Stimulated activated CD4-positive, alpha-beta T cell treated with anti-CD3 and anti-CD28 coated beads, Interleukin-12 subunit alpha, Interleukin-12 subunit beta, amount 100 ng/mL, for 24 hours (primary cell): ENCODE measurements at places on chromosomes 2 and 18.

DNA sequence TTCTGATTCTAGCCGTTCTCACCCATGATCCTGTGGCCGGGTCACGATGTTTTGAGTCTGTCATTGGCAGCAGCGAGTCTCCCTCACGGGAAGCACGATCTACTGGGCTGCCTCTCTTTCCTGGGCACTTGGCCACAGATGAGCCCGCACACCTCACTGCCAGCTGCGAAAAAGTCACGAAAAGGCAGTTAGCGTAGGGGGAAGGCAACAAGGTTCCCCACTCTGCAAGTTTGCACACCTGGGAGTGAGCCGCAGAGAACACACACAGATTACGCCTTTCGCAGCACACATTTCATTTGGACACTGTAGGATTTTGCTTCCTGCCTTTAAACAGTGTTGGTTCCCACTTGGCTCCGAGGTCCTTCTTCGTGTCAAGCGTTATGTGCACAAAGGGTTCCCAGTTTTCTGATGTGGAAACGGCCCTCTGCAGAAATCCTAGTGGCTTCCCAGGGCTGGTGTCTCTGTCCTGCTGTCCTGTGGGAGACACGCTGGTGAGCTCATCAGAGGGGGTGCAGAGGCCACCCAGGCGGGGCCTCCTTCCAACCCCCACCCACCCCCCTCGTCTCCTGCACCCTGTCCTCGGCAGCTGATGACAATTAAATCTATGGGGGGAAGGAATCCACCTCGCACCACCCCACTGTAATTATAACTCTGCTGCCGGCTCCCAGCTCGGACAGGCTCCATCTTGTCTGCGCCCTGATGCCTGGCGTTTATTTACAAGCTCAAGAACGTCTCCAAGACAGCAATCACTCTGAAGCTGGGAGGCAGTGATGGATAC is 157.3 kb upstream of the SALL3 start:
- DNase-seq = no peak

DNA sequence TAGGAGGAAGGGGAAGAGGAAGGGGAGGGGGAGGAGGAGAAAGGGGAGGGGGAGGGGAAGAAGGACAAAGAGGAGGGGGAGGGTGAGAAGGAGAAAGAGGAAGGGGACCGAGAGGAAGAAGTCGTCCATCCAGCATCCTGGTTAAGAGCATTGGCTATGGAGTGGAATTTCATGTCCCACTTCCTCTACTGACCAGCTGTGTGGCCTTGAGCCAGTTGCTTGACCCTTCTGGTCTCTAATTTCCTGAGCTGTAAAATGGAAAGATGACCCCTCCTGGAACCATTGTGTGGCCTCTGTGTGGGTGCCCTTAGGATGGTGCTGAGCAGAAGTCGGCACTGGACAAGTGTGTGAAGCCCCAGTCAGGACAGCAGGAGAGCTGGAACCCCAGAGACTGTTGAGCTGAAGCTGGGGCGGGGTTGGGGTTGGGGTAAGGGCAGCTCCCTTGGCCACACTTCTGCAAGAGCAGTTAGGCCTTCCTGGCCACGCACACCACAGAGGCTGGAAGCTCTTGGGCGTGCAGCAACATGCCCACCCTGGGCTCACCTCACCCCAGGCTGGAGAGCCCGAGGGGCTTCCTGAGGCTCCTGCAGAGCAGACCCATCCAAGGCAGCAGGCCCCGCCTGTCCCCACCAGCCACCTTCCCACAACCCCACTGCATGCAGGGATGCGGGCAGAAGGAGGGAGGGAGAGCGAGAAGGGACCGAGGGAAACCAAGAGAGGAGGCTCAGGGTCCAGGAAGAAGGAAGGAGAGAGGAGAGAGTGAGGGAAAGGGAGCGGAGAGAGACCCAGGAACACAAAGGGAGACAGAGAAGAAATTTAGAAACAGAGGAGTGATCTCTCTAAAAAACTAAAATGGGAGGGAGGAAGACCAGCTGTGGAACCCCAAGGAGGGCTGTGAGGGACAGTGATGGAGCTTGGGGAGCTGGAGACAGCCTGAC is 16.2 kb downstream of the ADRA2B start:
- DNase-seq = no peak

DNA sequence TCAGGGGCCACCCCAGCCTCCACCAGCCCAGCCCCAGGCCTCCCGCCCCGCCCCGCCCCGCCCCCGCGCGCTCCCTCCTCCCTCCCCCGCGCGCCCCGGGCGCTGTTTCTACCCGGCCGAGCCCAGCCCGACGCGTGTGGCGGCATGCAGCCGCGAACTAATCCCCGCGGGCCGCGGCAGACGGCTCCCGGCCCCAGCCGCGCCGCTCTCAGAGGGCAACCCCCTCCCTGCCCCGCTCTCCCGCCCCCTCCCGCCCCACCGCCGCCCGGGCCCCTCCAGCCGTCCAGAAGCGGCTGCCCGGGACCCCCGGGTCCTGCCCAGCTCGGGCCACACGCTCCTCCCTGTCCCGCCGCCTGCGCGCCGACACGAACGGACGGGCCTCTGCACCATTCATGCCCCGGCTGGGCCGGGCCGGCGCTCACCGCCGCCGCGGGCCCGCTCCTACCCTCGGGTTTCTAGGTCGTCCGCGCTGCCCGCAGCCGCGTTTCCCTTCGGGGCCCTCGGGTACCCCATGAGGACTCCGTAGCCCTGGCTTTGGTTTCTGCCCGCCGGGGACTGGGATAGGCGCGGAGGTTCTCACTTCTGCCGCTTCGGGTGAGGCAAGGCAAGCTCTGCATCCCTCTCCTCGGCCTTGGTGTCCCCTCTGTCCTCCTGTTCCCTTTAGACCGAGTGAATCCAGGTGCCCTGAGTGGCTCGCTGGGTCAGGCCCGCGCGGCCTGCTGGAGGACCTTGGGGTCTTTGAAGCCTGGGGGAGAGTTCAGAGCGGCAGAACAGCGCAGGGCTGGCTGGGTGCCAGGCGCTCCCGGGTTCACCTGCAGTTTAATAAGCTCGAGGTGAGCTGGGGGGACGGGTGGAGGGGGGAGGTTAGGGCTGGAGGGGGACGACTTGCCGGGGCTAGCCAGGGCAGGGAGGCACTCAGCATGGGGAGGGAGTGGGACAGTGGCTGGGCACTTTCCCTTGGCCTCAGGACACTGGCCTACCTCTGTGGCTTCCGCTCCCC is 3.1 kb downstream of the WNT10A start:
- no peak for DNase-seq

DNA sequence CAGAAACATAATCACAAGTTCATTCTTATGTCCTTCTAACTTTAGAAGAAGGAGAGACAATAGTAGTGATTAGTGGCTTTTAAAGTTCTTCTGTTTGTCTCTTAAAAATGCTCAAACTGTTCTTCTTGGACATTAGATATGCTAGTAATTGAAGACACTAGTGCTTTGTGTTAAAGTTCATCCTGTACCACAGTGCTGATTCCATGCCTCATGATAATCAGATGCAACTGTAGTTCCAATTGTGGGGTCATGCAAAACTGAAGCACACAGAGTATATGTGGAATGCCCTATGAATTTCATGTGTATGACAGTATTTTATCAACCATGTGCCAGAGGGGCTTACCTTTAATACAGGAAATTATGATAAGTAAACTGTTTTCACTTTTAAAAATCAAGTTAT is 11.4 kb upstream of the KCNJ13 start:
- DNase-seq = no peak

- DNase-seq = no peak
Observed at GRCh38 chr2:240705204-240705791, 13.6 kb downstream of the AQP12A start.

GRCh38 chr2:185471441-185471840 is 267.2 kb upstream of the FSIP2 start:
- no peak for DNase-seq

- no peak for DNase-seq
Observed at GRCh38 chr2:20424300-20425290, 22.3 kb upstream of the RHOB start.

DNA sequence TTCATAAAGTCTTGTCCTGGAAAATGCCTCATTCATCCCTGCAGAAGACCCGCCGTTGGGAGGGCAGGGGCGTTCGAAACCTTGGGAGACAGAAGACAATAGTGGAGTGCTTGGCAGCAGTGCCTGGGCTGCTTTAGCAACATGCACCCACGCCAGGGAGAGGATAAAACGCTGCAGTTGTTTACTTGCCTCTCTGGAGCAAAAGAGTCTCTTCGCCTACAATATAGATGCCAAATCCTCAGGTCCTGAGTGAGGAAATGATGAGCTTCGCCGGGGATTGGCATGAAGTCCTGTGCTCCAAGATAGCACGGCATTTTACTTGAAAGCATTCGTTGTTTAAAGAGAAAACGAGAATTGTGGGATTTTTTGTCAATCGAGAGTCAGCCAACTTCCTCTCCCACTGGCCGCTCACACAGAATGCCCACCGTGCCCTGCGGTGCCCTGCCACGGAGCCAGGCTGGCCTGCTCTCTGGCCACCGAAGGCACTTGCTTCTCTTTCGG is 152.5 kb upstream of the POU3F3 start:
- DNase-seq = no peak

DNA sequence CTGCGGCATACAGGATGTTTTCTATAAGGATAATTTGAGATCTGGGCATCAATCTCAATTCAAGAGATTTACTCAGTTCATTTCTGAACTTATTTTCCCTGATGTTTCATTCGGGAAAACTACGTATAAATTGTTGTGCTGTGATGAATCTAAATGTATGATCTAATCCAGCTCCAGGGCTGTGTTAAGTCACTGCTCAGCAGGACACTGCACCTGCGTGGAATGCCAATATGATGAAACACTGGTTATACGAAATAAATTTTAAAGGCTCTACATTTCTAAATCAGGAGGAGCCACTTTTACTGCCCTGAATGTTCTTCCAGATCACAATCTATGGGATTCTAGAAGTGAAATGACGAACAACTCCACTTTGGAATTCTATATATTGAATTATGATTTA is 259.0 kb downstream of the HNMT start:
- no peak for DNase-seq

DNA sequence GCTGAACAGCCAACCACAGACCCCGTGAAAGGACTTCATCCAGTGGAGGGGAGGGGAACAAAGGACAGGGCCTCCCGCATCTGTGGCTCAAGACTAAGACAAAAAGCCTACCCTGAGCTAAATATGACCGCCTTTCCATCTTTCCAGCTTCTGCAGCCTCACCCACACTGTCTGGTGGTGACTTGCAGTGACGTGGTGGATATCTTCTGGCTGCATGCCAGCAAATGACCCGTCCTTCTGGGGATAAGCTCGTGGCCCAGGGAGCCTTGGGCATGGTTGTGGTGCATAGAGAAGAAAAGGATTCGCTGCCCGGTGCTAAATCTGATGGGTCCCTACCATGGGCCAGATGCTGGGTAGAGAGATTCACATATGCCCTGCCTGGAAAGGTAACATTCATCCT is 8.7 kb upstream of the NGEF start:
- no peak for DNase-seq

- no peak for DNase-seq
Observed at GRCh38 chr18:45652303-45653080, 37.2 kb downstream of the SLC14A2 start.

DNA sequence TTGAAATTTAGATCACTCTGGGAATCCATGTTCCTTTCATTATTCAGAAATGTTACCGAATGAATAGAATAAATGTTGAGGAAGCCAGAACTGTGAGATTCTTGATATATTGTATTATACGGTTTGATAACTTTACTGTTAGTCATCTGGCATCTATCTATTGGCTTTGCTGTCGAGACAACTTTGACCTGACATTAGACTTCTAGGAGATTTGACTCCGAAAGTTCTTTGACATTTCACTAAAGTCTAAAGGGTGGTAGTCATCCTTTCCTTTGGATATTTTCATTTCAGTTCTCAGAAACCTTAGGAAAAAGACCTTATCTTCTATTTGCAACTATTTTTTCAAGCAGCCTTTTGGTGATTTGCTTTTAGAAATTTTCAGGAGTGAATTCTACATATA is 1.9 kb downstream of the BMPR2 start:
- DNase-seq = no peak

DNA sequence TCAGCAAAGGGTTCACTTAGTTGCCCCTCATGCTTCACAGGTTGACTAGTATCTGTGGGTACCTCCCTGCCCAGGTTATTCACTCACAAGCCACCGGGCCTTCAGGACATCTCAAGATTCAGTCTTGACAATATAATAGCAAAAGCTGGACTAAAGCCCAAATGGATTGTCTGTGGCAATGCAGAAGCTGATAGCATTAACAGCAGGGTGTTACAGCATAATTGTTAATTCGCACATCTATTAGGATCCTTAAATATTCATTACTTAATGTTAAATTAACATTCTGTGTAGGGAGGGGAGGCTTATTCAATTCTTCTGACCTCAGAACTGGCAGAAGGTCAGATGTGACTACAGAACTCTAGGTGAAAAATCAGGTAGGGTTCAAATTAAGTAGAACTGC is 20.2 kb upstream of the GTF2A1L start:
- DNase-seq = no peak

DNA sequence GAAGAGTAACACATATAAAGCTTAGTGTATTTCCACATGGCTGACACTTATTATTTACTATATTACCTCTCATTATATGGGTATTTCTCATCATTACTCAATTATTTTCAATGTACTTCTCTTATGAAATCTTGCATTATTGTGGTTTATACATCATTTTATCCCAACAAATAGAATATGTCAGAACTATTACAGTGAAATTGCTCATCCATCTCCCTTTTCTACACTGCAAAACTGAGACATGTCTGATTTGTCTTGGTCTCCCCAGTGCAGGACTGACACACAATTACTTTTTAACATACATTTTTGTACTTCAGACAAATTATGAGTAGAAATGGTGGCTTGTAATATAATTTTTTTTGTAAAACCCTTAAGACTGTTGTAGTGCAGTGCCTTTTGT is 600.9 kb downstream of the PLCL1 start:
- DNase-seq = no peak

DNA sequence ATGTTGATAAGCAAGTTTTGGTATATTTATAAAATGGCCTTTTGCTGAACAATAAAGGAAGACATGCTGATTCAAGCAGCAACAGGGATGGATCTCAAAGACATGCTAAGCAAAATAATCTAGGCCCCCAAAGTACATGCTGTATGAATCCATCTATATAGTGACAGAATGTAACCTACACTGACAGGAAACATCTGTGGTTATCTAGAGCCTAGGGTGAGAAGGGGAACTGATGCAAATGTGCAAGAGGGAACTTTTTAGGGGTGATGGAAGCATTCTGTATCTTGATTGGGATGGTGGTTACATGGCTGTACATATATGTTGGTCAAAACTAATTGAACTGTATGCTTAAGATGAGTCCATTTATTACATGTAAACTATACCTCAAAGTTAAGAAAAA is 24.2 kb downstream of the CNRIP1 start:
- DNase-seq = no peak
